ENCODE measurements at places on chromosomes 2 and 18.

- DNase-seq, result peak; percentile 29
These were observed 187.5 kb downstream of the LTBP1 start for GRCh38 chr2:33134086-33134771.

- no peak for DNase-seq
These were observed 115.8 kb downstream of the POLE4 start for GRCh38 chr2:75074228-75074627.

GRCh38 chr2:174485788-174486562 is 854 bp downstream of the GPR155 start:
- no peak for DNase-seq

- no peak for DNase-seq
These were observed 35.5 kb downstream of the ICOS start for GRCh38 chr2:203972066-203972465.

DNA sequence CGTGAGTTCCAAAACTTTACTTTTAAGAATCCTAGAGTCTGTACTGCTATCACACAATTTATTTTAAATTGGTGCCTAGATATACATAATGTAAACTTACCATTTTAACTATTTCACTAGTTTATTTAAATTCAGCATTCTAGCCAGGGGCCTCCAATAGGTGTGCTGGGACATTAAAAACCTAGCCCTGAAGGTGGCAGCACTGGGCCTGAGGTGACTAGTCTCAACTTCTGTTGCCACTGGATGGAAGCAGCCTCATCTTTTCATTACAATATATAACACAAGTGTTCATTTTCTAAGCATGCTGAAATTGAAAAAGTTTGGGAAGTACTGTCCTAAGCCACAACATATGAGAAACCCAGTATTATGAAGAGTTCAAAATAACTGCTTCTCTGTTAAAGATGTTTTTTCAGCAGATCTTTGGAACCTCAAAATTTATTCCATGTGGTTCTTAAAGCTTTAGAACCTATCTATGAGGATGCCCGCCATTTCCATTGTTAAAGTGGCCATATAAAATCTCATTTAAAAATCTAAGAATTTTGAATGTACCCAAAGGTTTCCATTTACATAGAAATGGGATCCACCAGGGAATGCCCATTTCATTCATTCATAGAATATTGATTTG is 2.9 kb upstream of the RBBP8 start:
- peak; percentile 29 for DNase-seq

DNA sequence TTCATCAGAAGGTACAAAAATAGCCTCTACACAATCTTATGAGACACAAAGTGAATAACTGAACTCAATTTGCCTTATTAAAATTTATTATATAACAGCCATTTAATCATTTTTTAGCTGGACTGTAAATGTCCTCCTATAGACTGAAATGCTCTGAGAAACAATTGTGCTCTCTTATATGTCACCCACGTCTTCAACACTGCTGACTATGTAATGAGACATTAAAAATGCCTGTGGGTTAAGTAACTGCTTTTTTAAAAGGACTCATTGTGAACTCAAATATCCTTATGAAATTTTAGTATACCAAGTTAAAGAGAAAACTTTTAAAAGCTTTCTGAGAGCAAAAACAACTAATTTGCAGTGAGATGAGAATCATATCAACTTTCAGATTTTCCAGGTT is 10.4 kb upstream of the GALNT1 start:
- no peak for DNase-seq

- DNase-seq, result no peak
These were observed 94.2 kb upstream of the STPG4 start for GRCh38 chr2:47249157-47249900.

DNA sequence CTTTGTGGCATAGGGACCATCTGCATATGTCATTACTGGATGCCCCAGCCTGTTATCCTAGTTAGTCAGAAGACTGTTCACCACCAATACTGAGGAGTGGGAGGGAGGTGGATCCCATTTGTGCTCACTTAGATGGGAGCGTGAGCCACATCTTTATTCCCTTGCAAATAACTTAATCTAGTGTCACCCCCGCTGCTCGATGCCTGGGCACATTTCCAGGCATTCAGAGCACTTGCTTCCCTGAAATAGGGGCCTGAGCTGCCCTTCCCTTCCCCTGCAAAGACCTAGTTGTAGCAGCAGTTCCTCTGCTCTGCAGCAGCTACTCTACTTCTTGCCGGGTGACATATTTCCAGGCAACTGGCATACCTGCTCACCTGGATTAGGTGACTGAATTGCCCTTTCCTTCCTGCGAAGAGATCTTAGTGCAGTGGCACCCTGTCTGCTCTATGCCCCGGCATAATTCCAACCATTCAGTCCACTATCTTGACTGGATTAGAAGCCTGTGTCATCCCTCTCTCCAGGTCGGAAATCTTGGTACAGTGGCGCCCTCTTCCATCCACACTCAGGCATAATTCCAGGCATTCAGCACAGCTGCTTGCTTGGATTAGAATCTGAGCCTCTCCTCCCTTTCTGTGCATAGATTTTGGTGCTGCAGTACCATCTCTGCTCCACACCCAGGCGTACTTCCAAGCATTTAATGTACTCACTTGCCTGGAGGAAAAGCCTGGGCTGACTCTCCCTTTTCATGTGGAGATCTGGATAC is 1389.1 kb upstream of the TMEFF2 start:
- no peak for DNase-seq

DNA sequence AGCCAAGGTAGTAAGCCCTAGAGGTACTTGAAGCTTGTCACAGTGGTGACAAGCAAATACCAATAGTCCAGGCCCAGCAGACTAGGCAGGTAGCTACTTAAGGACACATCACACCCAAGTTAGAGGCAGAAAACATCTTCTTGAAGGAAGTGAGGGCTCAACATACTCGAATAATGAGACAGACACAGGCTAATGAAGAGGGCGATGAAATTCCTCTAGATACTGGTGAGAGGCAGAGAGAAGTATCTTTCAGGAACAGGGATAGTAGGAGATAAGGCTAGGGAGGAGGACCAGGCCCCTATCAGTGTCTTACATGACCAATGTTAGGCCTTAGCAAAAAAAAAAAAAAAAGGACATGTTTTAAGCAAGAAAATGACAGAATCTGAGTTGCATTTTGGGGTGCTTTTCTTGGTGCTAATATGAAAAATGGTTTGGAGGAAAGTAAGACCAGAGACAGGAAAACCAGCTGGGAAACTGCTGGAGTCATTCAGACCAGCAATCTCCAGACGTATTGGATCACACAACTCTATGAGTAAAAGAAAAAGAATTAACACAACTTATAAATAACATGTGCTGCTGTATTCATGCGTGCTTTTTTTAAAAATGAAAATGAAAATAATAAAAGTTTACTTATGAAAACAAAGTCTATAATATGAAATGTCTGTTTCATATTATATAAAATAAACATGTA is 37.7 kb downstream of the COBLL1 start:
- DNase-seq, result no peak

GRCh38 chr2:220278022-220278421 is 650.6 kb downstream of the SLC4A3 start:
- no peak for DNase-seq

DNA sequence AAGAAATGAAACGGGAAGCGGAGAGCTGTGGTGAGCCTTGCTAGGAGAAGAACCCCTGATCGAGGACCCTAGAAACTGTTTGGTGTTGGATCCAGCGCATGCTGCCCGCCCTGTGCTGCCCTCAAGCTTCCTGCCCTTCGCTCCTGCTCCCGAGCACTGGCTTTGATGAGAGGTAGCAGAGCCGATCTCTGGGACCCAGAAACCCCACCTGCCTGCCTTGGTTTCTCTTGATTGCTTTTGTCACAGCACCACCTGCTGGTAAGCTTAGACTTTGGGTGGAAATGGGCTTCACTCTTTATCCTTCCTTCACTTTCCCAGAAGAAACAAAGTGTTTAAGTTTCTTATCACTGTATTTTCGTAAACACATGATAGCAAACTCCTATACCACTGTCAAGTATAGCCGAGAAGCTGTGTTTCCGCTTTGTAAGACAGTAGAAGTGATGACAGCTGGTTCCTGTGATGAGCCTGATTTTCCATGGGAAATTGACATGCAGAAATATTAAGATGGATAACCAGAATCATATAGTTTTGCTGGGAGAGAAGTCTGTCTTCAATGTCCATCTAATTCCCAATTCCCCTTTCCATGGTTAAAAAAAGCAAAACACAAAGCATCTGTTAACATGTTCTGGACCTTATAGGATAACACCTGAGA is 267.4 kb downstream of the PHLPP1 start:
- DNase-seq, result no peak

DNA sequence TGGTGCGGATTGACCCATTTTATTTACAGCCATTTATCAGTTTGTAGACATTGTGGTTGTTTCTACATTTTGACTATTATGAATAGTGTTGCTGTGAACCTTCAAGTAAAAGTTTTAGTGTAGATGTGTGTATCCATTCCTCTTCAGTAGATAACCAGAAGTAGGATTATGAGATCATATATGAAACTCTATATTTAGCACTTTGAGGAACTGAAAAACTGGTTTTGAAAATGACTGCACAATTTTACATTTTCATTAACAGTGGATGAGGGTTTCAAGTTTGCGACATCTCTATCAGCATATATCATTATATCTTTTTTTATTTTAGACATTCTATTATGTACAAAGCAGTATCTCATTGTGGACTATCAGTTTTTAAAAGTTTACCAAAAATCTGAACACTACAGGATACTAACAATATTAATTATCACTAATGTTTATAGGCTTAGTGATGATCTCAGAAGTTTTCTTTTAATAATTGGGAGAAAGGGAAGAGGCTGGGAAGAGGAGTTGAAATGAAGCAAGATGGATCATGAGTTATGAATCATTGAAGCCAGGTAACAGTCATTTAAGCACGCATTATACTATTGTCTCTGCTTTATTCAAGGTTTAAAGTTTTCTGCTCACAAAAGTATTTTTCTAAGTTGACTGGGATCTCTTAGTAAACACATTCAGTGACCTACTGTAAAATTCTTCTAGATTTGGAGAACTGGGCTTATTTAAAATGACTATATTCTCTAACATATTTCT is 329.0 kb upstream of the LRATD1 start:
- no peak for DNase-seq

DNA sequence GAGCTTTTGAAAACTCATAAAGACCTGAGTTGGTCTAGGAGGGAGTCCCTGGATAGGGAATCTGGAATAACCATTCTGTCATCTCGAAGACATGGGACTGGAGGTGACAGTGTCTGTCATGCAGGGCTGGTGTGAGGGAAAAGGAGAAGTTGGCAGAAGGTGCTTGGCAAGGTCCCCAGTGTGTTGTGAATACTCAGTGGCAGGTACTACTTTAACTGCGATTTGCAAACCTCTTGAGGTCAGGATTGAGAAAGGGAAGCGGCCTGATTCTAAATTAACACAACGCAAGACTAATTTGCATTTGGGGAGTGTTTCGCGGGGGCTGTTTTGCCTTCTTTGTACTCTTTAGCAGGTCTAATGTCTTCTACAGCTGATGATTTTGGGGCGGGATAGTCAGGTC is 77.0 kb upstream of the TMEM200C start:
- DNase-seq, result no peak

- no peak for DNase-seq
These were observed 11.8 kb upstream of the KCMF1 start for GRCh38 chr2:84959095-84959565.

DNA sequence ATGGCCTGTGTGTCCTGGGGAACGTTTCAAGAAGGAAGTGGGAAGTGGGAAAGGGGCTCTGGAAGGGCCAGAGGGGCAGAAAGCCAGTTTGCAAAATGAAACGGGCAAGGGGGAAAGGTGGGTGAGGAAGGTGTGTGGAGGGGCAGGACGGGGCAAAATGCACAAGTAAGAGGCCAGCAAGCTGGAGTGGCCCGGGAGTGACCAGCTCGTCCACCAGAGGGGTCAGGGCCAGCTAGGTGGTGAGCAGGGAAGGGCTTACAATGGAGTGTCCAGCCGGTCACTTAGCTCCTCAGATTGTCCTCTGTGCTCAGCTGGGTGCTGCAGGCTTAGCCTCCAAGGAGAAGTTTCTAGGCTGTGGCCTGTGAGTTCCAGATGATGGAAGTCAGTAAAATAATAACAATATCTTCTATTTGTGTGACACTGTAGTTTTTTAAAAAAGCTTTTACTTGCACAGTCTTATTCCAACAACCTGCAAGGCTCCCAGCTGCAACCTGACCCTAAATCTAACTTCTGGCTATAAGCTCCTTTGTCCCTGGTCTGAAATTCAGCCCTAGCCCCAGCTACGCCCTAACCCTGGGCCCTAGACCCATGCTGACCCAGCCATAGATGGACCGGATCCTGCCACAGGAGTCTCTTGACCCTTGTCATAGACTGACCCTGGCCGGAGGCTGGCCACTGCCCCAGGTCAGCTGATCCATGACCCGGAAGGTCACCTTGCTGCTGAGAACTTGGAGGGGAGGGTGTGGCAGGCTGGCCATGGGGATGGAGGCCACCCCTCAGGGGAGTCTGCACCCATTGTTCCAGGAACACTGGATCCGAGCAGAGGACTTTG is 29.2 kb downstream of the MYO7B start:
- DNase-seq, result no peak

DNA sequence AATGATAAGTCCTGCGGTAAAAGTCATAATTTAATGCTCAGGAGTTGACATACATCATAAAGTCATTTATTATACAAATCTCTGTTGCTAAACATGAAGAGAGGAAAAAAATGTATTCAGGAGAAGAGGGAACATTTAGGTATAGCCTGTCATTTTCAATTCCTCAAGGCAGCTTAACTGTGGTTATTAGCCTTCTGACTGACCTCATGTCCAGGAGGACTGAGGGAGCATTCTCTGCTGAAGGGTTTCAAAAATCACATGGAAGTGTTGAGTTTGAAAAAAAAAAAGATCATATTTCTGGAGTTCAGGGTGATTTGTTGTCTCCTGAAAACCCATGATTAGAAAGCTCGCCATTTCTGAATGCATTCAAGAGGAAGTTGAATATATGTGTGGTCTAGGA is 1371.1 kb upstream of the LRRTM1 start:
- no peak for DNase-seq

- no peak for DNase-seq
These were observed 108.9 kb downstream of the THSD7B start for GRCh38 chr2:136874258-136874657.

DNA sequence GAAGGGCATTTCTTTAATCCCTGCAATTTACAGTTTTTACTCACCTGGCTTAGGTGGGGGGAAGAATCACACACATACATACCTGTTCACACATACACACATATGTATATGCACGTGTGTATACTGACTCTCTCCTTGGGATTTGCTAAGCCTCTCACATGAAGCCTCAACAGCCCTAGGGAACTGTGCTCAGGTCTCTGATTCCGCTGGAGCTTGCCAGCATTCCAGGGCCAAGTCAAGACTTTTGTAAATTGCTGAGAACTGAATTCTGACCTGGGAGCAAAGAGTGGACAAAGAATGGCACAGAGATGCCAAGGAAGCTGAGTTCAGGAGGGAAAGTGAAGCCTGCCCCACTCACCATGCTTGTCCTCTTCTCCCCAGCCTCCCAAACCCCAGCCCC is 177.3 kb downstream of the TMEM247 start:
- no peak for DNase-seq

- DNase-seq, result no peak
These were observed 24.4 kb downstream of the PUM2 start for GRCh38 chr2:20326163-20326780.

DNA sequence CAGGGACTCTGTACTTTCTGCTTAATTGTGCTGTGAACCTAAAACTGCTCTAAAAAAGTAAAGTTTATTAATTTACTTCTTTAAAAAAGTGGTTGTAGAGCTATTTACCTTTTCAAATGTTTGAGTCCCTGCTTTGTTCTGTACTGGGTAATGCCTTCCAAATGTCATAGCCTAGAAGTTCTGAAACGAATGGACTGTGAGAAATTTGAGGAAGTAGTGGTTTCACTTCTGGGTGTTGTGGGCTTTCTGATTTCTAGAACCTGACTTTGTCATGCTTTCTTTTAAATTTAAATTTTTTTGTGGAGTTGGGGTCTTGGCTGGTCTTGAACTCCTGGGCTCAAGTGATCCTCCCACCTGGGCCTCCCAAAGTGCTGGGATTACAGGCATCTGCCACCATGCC is 44.6 kb downstream of the SMAD4 start:
- no peak for DNase-seq

All from pulmonary artery endothelial cell (primary cell).